ENCODE measurements at places on chromosomes 16 and 17. TPM values are rescaled to one million over a fixed set of nuclear protein-coding genes. Genes with fewer than 3 reads are reported as not detected.
A peak's percentile ranks its signal among the peaks of the same experiment; 100 is the strongest.

DNA sequence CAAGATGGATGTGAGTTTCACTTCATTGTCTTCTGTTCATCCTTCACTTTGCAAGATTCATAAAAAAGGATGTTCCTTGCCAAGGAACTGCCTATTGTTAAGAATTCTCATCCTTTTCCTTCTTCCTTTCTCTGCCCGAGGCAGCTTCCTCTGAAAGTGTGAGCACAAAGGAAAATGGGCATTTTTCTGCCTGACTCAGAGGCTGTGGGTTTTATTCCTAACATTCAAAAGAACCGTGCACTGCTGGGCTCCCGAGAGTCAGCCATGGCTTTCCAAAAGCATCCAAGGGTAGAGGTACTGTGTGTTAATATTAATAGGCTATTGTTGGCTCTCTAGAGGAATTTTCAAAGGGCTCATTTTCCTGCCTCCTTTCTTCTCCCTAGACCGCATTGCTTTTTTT lies 289.4 kb downstream of the ABCC12 start:
- H3K4me1 ChIP-seq: no peaks in the 10 kb centered on the region

DNA sequence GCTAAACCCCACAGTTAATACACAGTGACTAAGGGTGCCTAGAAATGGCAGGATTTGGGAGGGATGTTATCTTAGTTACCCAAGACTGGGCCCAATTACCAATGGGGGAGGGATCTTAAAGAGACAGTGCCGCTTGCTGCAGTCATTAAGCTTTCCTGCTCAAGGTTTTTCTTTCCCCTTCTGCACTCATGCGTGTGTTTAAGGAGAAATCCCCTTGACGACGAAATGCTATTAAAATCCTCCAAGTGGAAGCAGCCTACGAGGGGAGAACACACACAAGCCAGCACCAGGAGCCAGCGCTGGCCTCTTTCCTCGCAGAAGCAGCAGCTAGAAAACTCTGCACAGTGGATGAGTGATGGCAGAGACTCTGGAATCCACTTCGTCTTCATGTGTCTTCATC lies 22.0 kb downstream of the SALL1 start:
- no peaks in the 10 kb centered on the region for H3K36me3 ChIP-seq
- H3K27ac ChIP-seq: no peak overlapping the region
- no peak overlapping the region for H3K4me3 ChIP-seq
- H3K27me3 ChIP-seq: peaks cover 10% of the 10 kb centered on the region
- H3K4me1 ChIP-seq: no peaks in the 10 kb centered on the region

- H3K4me3 ChIP-seq: no peak overlapping the region
- DNase-seq: no peak
- H3K4me1 ChIP-seq: peaks cover 29% of the 10 kb centered on the region
- no peak overlapping the region for H3K27ac ChIP-seq
Measured at GRCh38 chr17:80997424-80998117, 5.9 kb downstream of the CHMP6 start.

DNA sequence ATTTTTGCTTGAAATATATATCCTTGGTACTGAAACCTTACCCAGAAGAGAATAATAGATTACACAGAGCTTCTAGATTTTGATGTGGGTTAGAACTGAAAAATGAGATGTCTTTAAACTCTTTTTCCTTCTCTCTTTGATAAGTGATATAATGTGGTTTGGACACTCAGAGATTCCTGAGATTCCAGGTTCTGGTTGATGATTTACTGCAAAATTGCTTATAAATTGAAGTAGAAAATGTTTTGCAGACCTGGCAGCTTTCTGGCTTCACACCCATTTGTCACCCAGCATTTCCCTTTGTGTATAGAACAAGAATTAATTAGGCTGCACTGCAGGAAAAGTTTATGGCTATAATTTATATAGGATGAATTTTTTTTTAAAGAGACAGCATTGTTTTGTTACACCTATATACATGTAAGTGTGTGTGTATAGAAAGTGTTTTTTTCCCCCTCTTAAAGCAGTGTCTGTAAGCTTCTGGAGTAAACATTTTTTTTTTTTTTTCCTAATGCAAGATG lies 23.5 kb downstream of the AATF start:
- no peak for DNase-seq
- H3K36me3 ChIP-seq: peaks cover 21% of the 10 kb centered on the region
- no peaks in the 10 kb centered on the region for H3K4me1 ChIP-seq
- no peak overlapping the region for H3K4me3 ChIP-seq
- no peak overlapping the region for H3K27ac ChIP-seq
- no peaks in the 10 kb centered on the region for H3K27me3 ChIP-seq

AHSP gene
- not detected for total RNA-seq

DNA sequence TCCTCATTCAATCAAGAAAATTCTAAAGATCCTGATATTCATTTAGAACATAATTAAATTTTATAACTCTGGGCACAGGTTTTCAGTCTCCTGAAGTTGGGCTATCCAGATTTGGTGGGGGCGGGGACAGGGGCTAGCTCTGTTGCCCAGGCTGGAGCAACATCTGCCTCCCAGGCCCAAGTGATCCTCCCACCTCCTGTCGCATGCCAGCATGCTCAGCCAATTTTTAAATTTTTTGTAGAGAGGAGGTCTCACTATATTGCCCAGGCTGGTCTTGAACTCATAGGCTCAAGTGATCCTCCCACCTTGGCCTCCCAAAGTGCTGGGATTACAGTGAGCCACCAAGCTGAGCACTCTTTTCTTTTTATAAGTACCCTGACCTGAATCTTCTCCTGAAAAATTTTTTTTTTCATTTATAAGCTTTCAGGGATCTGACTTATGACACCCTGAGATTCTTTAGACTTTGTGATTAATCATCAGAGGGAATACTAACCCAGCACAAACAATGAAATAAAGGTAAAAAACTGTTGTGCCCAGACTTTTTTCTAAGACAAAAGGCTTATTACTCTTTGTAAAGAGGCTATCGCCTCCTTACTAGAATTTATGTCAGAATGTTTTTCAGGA lies 62.6 kb downstream of the TUBD1 start:
- no peaks in the 10 kb centered on the region for H3K27me3 ChIP-seq
- peak overlapping the region; percentile 75 for H3K27ac ChIP-seq
- no peak overlapping the region for H3K4me3 ChIP-seq
- DNase-seq: no peak
- peaks cover 15% of the 10 kb centered on the region for H3K4me1 ChIP-seq

SLC5A11 gene
- 0.75 TPM for total RNA-seq

DNA sequence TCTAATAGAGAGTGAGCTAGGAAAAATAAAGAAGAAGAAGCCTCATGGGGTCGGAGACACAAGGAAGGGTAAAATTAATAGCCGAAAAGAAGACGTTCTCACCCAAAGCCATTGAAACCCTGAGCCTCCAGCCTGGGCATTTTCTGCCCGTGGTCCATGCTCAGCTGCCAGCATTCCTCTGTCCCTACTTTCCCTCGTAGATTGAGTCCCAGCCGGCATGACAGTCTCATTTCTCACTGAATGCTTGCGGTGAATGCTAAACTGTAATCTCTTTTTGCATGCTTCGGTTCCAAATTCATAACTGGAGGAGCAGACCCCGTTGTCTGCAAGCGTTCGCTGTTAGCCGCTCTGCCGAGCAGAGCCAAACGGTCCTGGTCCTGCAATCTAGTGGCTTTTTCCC lies 54.0 kb upstream of the COX10 start:
- H3K4me1 ChIP-seq: no peaks in the 10 kb centered on the region
- H3K27me3 ChIP-seq: peaks cover 3% of the 10 kb centered on the region
- no peak overlapping the region for H3K27ac ChIP-seq
- no peak overlapping the region for H3K4me3 ChIP-seq
- no peaks in the 10 kb centered on the region for H3K36me3 ChIP-seq

PRKCA gene
- 8.0 TPM for total RNA-seq

NPIPB6 gene
- 0.75 TPM for total RNA-seq

GRCh38 chr17:81738801-81739393 lies 26.8 kb downstream of the SLC25A10 start:
- no peak overlapping the region for H3K27ac ChIP-seq
- peaks cover 12% of the 10 kb centered on the region for H3K27me3 ChIP-seq
- H3K4me1 ChIP-seq: no peaks in the 10 kb centered on the region
- no peaks in the 10 kb centered on the region for H3K36me3 ChIP-seq
- DNase-seq: no peak

- no peaks in the 10 kb centered on the region for H3K27me3 ChIP-seq
- peak; percentile 89 for DNase-seq
- peaks cover 26% of the 10 kb centered on the region for H3K36me3 ChIP-seq
Measured at GRCh38 chr16:1533443-1533951, at the start of gene TMEM204. Gene TMEM204, plus strand, starts transcription at chr16:1533666. Its CDS starts 610 bp downstream, at chr16:1534276.

GRCh38 chr17:75553295-75554110 lies 28.0 kb downstream of the LLGL2 start:
- H3K27ac ChIP-seq: no peak overlapping the region
- peaks cover 6% of the 10 kb centered on the region for H3K4me1 ChIP-seq
- no peaks in the 10 kb centered on the region for H3K36me3 ChIP-seq
- H3K4me3 ChIP-seq: no peak overlapping the region
- no peaks in the 10 kb centered on the region for H3K27me3 ChIP-seq

- H3K4me3 ChIP-seq: no peak overlapping the region
- H3K36me3 ChIP-seq: no peaks in the 10 kb centered on the region
- H3K27ac ChIP-seq: peak overlapping the region; percentile 77
- H3K4me1 ChIP-seq: peaks cover 22% of the 10 kb centered on the region
Measured at GRCh38 chr16:69839798-69840409, 77.8 kb downstream of the WWP2 start.

- peak overlapping the region; percentile 41 for H3K27ac ChIP-seq
- H3K4me1 ChIP-seq: peaks cover 3% of the 10 kb centered on the region
- peak; percentile 61 for DNase-seq
- H3K4me3 ChIP-seq: no peak overlapping the region
- H3K36me3 ChIP-seq: peaks cover 95% of the 10 kb centered on the region
- H3K27me3 ChIP-seq: no peaks in the 10 kb centered on the region
Measured at GRCh38 chr16:2090777-2091546, 43.2 kb downstream of the TSC2 start.

PGAP3 gene
- 18.6 TPM for total RNA-seq

- H3K27ac ChIP-seq: no peak overlapping the region
- no peak overlapping the region for H3K4me3 ChIP-seq
- no peaks in the 10 kb centered on the region for H3K27me3 ChIP-seq
- no peak for DNase-seq
- peaks cover 75% of the 10 kb centered on the region for H3K36me3 ChIP-seq
Measured at GRCh38 chr16:67636713-67637112, 8.2 kb upstream of the CARMIL2 start.

- H3K4me1 ChIP-seq: peaks cover 9% of the 10 kb centered on the region
- no peak for DNase-seq
- H3K4me3 ChIP-seq: no peak overlapping the region
Measured at GRCh38 chr16:28820016-28820415, 2.8 kb upstream of the ATXN2L start.

DNA sequence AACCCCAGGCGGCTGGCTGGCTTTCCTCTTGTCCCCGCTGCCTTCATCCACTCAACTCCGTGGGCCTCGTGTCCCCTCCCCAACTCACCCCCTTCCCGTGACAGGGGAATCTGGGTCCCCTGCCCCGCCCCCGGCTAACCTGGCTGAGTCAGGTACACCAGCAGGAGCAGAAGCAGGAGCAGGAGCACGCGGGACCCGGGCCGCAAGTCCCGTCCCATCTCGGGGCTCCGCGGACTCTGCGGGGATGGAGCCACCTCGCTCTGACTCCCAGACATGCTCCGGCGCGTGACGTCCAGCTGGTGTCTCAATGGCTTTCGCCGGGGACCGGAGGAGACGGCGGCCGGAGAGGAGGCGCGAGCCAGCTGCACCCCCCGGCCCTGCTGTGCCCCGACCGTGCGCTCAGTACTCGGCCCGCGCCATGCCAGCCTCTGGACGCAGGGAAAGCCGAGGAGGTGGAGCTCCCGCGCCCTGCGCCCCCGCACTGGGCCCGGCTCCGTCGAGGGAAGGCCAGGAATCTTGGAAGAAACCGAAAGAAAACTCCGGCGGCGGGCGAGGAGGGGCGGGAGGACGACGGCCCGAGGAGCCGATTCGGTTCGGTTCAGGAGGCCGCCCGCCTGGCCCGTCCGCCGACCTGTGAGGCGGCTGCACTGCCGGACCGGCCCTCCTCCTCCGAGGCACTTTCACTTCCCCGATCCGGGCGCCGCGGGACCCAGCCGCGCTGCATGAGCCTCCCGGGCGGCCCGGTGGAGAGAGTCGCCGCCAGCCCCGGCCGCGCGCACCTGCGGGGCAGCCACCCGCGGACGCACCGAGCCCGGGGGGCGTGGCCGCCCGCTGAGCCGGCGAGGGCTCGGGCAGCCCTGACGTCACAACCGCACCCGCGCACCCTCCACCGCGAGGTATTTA lies at the start of the genes CXCL16 and ZMYND15:
Gene CXCL16, minus strand, starts transcription at position 807 of the 903 bp plus-strand sequence. Its CDS starts 589 bp downstream, at position 218.
Gene ZMYND15, plus strand, starts transcription at position 712 of the 903 bp plus-strand sequence. CDS start 716 bp downstream, outside the sequence.
- H3K4me1 ChIP-seq: peaks cover 11% of the 10 kb centered on the region
- H3K4me3 ChIP-seq: peak within 1 kb of the TSS; percentile 93
- no peaks in the 10 kb centered on the region for H3K36me3 ChIP-seq
- H3K27me3 ChIP-seq: peaks cover 1% of the 10 kb centered on the region
- H3K27ac ChIP-seq: peak within 1 kb of the TSS; percentile 14
- DNase-seq: peak; percentile 83
